Stimulated activated CD8-positive, alpha-beta memory T cell treated with anti-CD3 and anti-CD28 coated beads, Interleukin-4, amount 100 ng/mL, for 48 hours (primary cell): ENCODE measurements at places on chromosomes 11 and 22.

- DNase-seq: no peak
Measured at GRCh38 chr22:27542602-27543001, 259.0 kb downstream of the MN1 start.

DNA sequence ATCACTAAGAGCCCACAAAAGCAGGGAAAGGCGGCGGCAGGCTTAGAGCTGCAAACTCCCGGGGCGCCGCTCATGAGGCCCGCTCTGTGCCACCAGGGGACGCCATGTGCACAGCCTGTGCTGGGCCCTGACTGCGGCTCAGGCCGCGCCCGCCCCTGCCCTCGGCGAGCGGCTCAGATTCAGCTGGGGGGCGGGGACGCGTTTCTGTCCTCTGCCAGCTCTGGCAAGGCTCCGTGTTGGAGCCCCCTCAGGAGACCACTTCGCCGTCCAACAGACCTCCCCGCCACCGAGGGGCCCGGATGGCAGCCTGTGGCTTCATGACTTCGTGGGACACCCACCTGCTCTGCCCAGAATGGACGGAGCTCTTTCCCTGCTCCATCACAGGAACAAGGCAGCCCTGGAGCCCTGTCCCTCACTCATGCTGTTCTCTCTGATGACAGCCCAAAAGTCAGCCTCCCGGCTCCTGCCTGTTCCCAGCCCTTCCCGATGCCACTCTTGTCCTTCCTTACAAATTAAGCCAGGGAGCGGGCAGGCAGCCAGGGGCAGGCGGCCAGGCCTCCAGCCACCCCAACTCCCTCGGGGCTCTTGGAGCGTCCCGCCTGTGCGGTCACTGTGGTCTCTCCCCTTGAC is 69.1 kb downstream of the NAT10 start:
- peak; percentile 91 for DNase-seq

GRCh38 chr11:95338430-95338991 is 107.5 kb upstream of the SESN3 start:
- DNase-seq: no peak

DNA sequence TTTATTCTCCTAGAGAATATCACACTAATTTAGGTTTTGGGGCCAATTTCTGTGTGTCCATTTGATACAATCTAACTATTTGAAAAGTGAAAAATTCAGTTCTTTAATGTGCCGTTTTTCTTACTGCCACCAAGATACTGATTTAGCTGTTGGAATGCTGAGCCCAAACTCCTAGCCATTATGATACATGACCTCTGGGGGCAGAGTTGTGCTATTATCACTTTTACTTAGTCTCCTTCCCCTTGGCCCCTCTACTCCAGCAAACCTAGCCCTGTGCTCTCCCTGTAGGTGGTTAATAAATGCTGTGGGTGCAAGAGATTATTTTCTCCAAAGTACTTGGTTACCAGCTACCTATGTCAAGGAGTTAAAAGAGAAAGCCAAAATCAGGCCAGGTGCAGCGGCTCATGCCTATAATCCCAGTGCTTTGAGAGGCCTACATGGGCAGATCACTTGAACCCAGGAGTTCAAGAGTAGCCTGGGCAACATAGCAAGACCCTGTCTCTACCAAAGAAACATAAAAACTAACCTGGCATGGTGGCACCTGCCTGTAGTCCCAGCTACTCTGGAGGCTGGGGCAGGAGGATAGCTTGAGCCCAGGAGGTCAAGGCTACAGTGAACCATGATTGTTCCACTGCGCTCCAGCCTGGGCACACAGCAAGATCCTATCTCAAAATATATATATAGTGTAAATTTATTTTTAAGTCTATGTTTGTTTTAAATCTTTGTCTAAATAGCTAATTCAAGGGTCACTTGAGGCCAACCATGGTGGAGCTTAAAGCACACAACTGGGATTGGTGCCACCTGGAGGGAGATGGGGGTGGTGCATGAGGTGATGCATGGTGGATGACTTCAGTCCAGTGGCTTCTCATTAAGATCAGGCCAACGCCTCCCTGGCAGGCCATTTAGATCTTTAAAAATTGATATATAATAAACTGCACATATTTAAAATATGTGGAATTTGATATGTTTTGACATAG is 193.2 kb upstream of the PLET1 start:
- peak; percentile 70 for DNase-seq

- no peak for DNase-seq
Measured at GRCh38 chr11:119284344-119285157, 32.4 kb downstream of the MCAM start.

DNA sequence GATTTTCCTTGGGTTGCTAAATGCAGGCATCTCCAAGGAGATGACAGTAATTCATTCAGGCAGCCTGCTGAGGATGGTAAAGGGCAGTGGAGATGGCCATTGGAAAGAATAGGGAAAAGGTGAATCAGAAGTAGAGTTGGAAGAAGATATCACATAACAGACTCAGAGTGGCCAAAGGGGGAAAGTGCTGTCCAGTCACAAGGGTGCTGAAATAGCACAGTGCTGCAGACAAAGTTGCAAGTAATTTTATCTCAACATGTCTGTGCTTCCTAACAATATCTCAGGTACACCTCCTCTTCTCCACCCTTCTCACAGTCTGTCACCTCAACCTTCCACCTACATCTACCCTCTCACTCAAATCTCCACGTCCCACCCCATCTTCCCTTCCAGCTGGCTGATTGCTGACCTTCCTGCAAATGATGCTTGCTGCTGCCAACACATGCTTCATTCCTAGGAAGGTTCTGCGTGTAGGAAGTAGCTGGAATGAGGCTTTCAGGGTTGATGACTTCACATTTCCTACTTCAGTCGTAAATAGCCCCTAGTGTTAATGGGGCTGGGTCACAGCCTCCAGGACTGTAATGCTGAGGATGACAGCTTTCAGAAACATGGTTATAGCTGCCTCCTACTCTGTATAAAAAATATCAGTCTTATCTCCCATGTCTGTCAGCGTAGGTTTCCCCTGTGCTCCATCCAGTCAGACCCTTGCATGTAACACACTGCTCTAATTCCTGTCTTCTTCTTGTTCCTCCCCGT is 123.9 kb downstream of the CTNND1 start:
- no peak for DNase-seq

DNA sequence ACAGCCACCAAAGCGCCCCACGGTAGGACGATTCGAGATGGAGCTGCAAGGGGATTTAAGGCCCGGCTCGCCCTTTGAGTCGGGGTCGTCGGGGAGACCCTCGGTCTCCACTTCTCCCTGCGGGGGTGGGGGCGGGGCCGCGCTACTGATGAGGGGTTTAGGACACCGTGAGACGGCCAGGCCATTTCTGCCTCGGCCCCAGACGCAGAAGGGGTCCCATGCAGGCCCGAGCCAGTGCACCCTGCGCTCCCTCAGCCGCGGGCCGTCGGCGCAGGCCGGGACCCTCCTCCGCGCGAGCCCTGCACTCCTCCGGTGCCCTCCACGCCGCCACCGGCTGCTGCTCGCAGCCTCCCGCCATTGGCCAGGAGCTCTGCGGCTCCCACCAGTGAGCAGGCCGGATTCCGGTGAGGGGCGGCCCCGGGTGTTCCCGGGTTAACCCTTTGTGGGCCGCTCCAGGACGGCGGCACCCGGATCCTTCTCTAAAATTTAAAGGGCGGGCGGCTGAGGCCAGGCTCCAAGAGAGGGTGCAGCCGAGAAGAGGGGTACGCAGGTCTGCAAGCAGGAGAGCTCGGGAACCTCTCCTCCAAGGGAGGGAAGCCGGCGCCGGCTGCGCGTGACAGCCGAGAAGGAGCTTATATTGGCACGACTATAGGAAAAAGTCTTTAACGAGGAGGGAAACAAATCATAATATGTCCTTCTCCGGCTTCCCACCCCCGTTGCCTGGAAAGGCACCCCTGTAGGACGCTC is 18.0 kb downstream of the CREB3L1 start:
- peak; percentile 82 for DNase-seq

GRCh38 chr11:130150790-130151189 is 8.8 kb upstream of the ST14 start:
- DNase-seq: no peak

- DNase-seq: peak; percentile 80
Measured at GRCh38 chr11:75577207-75577606, 15.2 kb downstream of the SERPINH1 start.
